ENCODE measurements at places on chromosomes 1 and 21.

DNA sequence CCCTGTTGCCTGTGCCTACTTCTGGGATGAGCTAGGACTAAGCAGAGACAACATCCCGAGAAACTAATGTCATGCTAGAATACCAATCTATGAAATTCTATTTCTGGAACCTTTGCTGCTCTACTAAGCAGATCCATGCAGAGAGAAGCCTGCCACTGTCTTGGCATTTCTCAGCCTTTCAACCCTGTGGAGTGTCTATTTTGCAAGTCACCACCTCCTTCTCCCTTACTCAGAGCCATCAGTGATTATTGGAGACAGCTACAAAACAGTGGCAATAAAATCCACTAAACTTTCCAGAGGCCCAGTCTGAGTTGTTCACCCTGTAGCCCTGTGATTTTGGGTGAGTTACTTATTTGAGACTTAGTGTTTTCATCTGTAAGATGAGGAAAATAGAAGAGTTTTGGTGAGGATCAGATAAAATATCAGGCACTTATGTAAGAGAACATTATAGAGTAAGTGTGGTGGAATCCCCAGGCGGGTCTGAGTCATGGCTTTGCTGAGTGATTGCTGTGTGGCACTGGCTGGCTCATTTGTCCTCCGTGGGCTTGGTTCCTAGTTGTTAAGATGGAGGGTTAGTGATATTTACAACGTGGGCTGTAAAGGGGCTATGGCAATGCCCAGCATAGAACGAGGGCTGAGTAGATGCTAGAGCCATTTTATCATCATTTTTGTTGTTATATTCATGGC lies 61.1 kb downstream of the FMN2 start:
- no peak for DNase-seq

- no peak for DNase-seq
Observed at GRCh38 chr1:206816390-206817287, 44.3 kb upstream of the IL10 start.

GRCh38 chr1:71829346-71829745 lies 453.0 kb downstream of the NEGR1 start:
- no peak for DNase-seq

GRCh38 chr1:20229171-20229570 lies 42.9 kb upstream of the PLA2G2C start:
- DNase-seq = no peak

- DNase-seq = no peak
Observed at GRCh38 chr1:67987046-67987799, 63.2 kb downstream of the DIRAS3 start.

DNA sequence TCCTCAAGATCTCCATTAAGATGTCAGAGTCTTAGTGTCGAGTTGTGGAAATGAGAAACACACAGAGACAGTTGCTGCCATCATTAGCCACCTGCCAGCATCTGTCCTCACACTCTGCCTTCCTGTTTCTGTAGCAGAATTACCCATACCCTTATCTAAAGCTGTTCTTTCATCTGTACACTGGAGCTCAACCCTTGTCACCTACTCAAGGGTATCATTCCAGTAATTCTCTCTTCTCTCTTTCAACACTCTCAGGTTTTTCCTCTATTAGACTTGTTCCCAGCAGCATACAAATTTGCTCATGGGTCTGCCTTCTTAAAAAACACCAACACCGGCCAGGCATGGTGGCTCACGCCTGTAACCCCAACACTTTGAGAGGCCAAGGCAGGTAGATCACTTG lies 27.4 kb upstream of the RNF2 start:
- no peak for DNase-seq

- no peak for DNase-seq
Observed at GRCh38 chr21:42993051-42993712, 18.8 kb downstream of the PKNOX1 start.

DNA sequence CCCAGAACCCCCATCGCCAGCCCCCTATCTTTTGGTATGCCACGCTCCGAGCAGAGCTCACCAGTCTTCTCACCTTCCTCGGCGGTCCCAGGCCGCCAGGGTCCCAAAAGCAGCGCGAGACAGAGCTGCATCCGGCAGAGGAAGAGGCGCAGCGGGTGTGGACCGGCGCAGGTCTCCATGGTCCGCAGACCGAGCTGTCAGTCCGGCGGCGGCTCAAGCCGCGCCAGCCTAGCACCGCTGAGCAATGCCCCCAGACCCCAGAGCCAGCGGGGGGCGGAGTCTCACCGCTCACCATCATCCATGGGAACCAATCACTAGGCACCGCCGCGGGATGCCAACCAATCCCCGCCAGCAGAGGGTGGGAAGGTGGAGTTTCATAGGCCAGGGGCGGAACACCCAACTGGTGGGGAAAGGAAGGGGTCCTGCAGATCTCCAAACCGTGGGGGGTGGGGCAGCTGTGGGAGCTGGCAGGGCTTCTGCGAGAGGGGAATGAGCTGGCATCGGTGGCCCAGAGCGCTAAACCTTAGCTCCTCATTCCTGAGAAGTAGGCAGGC lies at the start of gene EPHA10:
Gene EPHA10 (minus strand): TSS at position 233 of the 554 bp plus-strand sequence. CDS start 54 bp downstream, at position 179.
- no peak for DNase-seq

- no peak for DNase-seq
Observed at GRCh38 chr1:151981178-151981525, 12.5 kb downstream of the S100A10 start.

- DNase-seq = no peak
Observed at GRCh38 chr1:30452925-30453324, 270.5 kb downstream of the MATN1 start.

- no peak for DNase-seq
Observed at GRCh38 chr1:240462766-240463395, 149.1 kb downstream of the GREM2 start.

GRCh38 chr1:39981385-39981784 lies 26.4 kb downstream of the MFSD2A start:
- no peak for DNase-seq

GRCh38 chr1:192529031-192529755 lies 46.4 kb upstream of the RGS1 start:
- DNase-seq = no peak

DNA sequence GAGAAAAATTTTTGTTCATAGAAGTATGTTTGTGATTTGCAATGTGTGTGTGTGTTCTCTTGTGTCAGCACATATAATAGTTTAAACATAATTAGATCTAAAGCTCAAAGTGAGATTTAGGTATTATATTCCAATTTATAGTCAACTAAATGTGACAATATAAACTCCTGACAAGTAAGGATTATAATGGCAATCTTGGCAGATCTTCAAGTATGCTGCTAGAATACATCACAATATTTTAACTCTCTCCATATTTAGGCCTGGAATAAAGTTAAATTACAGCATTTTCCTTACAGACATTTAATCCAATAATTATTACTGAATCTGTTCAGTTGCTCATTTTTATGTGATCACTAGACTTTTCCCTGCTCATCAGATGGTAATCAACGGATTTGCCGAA lies 65.8 kb downstream of the LYPLAL1 start:
- DNase-seq = no peak

- no peak for DNase-seq
Observed at GRCh38 chr21:38761531-38761930, 44.2 kb upstream of the ETS2 start.

DNA sequence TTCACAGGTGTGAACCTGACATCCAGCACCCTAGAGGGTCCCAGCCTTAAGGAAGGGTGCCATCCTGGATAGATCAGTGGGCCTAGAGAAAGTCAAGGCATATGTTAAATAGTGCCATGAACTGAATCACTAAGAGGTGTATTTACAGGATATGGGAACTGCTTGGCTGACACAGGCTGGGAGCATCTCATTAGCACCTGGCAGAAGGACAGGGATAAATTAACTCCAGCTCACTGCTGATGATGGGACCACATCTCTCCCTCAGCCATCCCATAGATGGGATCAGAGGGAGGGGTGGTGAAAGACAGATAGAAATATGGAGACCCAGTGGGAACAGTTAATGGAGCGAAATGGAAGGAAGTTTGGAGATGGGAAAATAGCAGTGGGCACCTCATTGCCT lies 122.0 kb downstream of the IGSF21 start:
- DNase-seq = no peak

DNA sequence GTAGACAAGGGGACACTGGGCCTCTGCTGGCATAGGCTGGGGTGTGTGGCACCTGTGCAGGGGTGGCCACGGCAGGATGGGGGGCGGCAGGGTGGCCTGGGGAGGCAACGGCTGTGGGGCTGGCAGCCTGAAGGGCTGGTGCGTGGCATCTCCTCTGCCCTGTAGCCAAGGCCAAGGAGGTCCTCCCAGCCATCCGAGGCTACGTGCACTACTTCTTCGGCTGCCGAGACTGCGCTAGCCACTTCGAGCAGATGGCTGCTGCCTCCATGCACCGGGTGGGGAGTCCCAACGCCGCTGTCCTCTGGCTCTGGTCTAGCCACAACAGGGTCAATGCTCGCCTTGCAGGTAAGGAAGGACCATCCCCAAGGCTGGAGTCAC lies 36.0 kb upstream of the LHX4 start:
- no peak for DNase-seq

GRCh38 chr1:117427297-117427696 lies 60.0 kb downstream of the MAN1A2 start:
- no peak for DNase-seq

DNA sequence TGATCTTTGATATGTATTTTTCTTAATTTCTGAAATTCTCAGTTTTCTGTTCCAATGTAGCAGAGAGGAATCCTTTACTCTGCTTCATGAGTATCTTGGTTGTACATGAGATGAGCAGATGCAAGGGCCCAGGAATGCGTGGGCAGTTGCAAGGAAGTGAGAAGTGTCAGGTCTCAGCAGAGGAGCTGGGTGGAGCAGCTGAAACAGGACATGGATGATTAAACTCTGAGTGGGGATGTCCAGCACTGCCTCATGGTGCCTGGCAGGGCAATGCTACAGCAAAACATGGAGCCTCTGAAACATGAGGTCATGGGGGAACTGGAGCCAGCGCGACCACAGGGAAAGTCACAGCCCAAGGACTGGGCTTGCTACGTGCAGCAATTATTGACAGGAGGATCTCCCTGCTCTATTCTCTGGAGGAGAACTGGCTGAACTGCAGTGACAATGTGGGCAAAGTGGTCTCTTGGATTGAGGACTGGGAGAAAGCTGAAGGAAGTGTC lies 48.4 kb downstream of the COLGALT2 start:
- DNase-seq = no peak

DNA sequence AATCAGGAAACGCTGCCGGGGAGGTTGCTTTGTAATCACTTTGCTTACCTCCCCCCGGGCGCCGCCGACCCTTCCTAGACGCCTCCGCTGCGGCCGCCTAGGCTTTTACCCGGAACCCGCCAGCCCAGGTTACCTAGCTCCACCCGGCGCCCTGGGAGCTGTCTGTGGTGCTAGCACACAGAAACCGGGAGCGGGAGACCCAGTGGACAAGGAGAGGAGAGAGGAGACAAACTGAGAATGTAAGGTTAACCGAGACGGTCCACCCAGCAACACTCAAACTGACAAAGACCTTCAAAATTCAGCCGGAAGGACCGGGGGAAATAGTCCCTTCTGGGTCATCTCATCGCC lies 9.8 kb downstream of the BARHL2 start:
- no peak for DNase-seq

DNA sequence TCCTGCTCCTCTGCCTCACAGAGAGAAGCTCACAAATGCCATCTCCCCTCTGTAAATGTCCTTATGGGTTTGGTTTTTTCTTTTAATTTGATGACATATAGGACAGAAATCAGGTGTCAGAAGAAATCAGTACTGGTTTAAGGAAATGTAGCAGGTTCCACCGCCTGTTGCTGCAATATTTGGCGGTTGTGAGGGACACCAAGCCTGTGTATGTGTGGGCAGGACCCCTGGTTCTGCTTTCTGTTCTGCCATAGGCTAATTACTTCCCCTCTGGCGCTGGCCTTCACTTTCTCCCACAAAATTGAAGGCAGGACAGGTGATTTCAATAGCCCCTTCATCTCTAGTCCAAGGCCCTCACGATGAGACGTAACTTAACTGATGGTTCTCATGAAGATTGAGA lies 69.2 kb downstream of the PRDM2 start:
- DNase-seq = no peak

DNA sequence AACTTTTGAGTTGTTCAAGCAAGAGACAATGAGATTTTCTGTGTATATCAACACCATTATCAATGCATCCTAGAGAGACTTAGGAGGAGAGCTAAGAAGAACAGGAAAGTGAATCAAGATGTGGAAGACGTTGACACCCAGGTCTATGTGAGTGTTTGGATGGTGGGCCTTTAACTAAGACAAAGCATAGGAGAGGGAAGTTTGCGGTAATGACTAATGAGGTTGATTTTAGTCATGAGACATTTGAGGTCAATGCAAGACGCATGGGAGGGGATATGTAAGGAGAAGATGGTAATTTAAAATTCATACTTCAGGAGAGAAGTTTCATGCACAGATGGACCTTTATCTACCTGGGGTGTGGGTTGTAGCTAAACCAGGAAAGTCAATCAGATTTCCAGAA lies 269.6 kb downstream of the VAV3 start:
- DNase-seq = no peak

DNA sequence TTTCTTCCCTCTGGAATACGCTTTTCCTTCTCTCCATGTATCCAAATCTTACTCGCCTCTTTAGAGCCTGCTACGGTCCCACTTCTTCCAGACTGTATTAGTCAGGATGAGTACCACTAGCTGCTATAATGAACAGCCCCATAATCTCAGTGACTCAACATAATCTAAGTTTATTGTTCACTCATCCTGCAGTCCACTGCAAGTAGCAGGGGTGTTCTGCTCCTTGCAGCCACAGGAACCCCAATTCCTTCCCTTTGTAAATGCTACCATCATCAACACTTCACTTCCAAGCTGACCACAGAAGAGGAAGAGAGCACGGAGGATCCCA lies 18.1 kb upstream of the LDLRAP1 start:
- no peak for DNase-seq

- no peak for DNase-seq
Observed at GRCh38 chr1:59751801-59752200, 62.9 kb upstream of the HOOK1 start.

DNA sequence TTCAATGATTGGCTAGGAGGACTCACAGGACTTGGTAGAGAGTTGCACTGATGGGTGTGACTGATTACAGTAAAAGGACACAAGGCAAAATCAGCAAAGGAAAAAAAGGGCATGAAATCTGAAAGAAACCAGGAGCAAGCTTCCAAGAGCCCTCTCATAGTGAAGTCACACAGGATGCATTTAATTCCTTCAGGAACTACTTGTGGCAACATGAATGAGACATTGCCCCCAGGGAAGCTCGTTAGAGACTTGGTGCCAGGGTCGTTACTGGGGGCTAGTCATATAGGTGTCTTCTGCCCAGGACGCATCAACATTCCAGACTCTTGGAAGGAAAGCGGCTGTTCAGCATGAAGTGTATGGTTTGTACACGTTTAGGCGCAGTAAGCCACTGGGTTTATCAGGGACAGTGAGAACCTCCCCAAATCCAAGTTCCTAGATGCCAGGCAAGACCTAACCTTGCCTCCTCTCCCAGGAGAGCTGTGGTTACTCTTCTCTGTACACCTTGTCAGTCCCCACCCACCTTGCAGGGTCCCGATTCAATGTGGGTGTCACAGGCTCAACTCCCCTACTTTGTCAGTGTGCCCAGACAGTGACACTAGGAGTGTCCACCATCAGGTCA lies 26.0 kb upstream of the C2CD2 start:
- DNase-seq = no peak

GRCh38 chr1:74937176-74937575 lies 197.0 kb upstream of the LHX8 start:
- DNase-seq = no peak

- DNase-seq = peak; percentile 65
Observed at GRCh38 chr1:62082456-62083363, 111.9 kb upstream of the L1TD1 start.

Data from NAMALWA (cell line).